Stimulated activated CD4-positive, alpha-beta T cell treated with anti-CD3 and anti-CD28 coated beads, Interleukin-2, amount 100 ng/mL, for 48 hours (primary cell): ENCODE measurements at places on chromosomes 5 and 9.

DNA sequence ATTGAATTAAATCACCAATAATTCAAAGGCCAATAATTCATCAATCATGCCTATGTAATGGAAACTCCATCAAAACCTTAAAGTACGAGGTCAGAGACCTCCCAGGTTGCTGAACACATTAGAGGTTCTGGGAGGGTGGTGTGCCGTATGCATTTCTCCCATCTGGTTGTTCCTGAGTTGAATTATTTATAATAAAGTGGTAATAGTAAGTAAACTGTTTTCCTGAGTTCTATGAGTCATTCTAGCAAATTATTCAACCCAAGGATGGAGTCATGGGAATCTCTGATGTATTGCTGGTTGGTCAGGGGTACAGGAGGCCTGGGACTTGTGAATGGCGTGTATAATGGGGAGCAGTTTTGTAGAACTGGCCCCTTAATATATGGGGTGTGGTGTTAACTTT is 191.7 kb downstream of the CARTPT start:
- no peak for DNase-seq

- DNase-seq: no peak
Observed at GRCh38 chr9:27495480-27496134, 28.5 kb upstream of the IFNK start.

DNA sequence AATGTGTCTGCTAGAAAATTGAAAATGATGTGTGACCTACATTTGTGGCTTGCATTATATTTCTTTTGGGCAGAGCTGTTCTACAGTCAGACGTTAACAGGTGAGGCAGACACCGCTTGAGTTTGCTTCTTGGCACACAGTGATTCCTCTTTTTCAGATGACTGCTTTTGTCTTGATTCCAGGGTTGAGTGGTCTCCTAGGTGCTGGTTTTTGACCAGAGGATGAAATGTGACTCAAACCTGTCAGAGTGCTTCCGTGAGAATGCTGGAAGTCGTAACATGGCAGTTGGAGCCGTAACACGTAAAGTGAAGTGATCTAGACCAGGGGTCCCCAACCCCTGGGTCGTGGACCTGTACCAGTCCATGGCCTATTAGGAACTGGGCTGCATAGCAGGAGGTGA is 28.3 kb upstream of the NDFIP1 start:
- DNase-seq: no peak

DNA sequence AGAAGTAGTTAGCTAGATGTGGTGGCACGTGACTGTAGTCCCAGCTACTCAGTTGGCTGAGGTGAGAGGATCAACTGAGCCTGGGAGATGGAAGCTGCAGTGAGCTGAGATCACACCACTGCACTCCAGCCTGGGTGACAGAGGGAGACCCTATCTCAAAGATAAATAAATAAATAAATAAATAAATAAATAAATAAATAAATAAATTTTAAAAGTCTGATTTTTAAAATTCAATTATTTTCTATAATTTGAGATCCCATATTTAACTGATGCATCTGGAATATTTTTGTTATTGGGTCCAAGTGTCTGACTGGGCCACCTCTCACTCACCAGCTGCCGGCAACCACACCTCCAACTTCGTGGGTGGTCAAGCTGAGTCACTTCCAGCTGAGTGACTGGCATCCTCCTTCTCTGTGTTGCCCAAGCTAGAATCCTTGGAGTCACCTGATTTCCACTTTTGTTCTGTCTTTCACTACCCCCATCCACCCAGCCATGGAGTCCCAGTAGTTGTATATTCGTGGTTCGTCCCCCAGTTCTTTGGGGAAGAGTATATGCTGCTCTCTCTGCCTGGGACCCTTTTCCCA is 70.9 kb downstream of the EGFLAM start:
- DNase-seq: no peak

GRCh38 chr5:95963650-95964410 is 2.2 kb upstream of the ELL2 start:
- DNase-seq: peak; percentile 25

DNA sequence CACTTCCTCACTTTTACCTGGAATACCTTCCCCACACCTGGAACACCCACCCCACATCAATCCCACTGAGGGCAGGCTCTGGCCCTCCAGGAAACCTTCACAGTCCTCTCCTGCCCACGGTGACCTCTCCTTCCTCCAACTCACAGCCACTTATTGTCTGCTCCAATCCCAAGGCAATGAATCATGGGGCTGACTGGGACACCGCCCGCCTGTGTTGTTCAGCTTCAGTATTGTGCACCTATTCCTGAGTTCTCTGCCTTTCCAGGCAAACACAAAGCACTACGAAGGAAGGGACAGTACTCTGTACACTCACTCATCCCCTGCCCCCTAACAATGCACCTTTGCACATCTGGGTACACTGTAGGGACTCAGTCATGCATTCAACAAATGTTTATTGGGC is 7.3 kb downstream of the PCDH1 start:
- DNase-seq: no peak

- no peak for DNase-seq
Observed at GRCh38 chr5:132268769-132269551, 11.5 kb downstream of the PDLIM4 start.
